Stimulated activated CD4-positive, alpha-beta T cell treated with anti-CD3 and anti-CD28 coated beads, Interleukin-2, amount 100 ng/mL, for 4 hours (primary cell): ENCODE measurements at places on chromosomes 4 and X.

DNA sequence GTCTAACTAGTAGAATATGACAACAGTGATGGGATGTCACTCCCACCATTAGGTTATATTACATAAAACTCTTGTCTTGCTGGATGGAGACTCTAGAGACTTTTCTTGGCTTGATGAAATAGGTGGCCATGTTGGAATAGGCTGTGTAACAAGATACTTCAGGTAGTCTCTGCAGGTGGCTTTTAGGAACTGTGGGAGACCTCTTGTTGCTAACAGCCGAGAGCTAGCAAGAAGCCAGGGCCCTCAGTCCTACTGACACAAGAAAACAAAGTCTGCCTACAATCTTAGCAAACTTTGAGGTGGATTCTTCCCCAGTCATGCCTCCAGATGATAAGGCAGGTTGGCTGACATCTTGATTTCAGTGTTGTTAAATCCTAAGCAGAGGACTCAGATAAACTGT lies 72.5 kb downstream of the GNL3L start:
- DNase-seq = no peak

GRCh38 chr4:91317434-91317833 lies 986.3 kb upstream of the GRID2 start:
- DNase-seq = no peak

DNA sequence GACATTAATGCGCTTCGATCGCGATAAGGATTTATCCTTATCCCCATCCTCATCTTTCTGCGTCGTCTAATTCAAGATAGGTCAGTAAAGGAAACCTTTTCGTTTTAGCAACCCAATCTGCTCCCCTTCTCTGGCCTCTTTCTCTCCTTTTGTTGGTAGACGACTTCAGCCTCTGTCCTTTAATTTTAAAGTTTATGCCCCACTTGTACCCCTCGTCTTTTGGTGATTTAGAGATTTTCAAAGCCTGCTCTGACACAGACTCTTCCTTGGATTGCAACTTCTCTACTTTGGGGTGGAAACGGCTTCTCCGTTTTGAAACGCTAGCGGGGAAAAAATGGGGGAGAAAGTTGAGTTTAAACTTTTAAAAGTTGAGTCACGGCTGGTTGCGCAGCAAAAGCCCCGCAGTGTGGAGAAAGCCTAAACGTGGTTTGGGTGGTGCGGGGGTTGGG lies 528 bp upstream of the FGF2 start:
- DNase-seq = no peak

- DNase-seq = no peak
Observed at GRCh38 chr4:65696436-65696835, 26.1 kb upstream of the EPHA5 start.

GRCh38 chr4:56728512-56728911 lies 47.4 kb upstream of the HOPX start:
- DNase-seq = no peak

DNA sequence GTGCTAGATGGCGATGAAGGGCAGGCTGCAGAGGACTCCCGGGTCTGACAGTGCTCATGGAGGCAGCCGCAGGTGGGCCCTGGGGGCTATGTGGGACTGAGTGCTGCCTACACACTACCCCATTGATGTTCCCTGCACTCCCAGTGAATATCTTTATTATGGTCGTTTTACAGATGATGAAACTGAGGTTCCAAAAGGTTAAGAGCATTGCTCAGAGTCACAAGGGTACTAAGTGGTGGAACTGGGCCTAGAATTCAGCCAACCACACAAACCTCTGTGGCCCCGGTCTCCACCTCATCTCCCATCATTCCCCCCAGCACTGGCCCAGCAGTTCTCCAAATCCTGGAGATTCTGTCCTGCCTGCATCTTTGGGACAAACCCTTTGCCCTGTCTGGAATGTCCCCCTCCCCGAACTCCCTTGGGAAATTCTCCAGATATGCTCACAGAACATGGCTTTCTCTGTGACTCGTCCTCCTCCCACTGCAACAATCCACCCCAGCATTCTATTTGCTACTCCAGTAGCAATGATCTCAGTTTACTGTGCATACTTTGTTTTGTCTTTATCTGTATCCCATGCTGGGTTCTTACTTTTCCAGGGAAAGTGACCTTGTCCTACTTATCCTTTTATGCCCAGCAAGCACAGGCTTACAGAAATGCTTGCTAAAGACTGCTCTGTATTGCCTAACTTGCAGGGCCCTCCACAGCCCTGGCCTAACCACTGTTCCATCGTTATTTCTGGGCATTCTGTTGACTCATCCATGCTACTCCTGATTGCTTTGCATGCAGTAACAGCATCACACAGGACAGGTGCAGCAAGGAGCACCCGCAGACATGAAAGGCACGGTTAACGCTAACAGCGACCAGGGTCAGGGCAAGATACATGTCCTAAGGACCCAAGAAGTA lies 14.0 kb downstream of the PNMA6F start:
- DNase-seq = no peak
